Nephron progenitor cell (in vitro differentiated cells): ENCODE measurements at places on chromosomes 13 and 19.

DNA sequence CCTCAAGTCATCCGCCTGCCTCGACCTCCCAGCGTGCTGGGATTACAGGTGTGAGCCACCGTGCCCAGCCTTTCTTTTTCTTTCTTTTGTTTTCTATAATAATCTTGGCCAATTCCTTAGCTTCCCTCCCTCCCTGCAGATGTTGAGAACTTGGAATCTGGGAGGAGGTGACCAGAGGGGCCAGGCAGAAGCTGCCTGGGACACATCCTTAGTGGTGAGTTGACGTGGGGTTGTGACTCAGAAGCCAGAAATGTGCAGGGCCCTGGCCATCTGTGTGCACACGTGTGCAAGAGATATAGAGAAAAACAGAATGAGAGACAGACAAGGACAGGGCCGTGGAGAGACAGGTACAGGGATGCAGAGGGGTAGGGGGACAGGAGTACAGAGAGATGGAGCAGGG is 154.3 kb downstream of the SIPA1L3 start:
- no peak for DNase-seq
- no peak overlapping the region for H3K4me3 ChIP-seq
- no peak overlapping the region for H3K27ac ChIP-seq
- H3K4me1 ChIP-seq: peaks cover 56% of the 10 kb centered on the region
- H3K27me3 ChIP-seq: peaks cover 4% of the 10 kb centered on the region

DNA sequence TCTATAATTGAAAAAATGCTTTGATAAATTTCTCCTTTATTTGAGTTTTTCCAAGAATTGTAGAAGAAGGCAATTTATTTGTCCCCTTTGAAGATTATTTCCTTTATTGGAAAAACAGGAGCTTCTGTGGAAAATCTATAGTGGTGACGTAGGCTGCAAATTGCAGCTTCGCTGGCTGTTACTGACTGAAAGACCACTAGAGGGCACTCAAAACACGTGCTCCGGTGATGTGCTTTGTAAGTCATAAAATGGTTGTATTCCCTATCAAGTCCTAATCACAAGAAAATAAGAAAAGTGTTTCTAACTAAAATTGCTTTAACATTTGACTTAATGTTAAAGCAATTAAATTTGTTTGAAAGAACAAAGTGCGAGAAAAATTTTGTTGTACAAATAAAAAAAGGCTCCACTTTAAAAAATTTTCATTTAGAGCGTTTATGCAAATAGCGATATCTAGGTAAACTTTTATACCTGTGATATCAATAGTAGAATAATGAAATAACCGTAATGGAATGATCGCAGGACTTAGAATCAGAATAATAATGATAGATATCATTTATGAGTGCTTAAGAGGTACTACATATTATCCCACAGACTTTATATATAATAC is 638.2 kb upstream of the SPRY2 start:
- H3K27me3 ChIP-seq: no peaks in the 10 kb centered on the region
- DNase-seq: peak; percentile 39
- no peak overlapping the region for H3K4me3 ChIP-seq

- peaks cover 43% of the 10 kb centered on the region for H3K4me1 ChIP-seq
- H3K36me3 ChIP-seq: peaks cover 23% of the 10 kb centered on the region
- H3K27me3 ChIP-seq: peaks cover 3% of the 10 kb centered on the region
These were observed 5.2 kb downstream of the LHFPL6 start for GRCh38 chr13:39597838-39598237.

DNA sequence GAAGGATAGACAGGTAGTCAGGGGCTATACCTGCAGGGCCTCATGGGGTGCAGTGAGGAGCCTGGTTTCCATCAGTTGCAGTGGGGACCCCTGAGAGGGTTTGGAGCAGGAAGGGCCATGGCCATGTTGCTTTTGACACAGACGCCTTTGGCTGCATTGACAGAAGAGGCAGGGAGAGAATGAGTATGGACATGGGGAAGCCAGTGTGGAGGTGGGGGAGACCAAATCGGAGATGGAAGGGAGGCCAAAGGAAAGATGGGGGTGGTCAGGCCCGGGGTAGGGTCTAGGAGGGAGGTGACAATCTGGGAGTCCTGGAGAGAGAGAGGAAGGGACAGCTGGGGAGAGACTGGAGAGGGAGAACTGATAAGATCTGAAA is 1.3 kb downstream of the HSD11B1L start:
- peaks cover 6% of the 10 kb centered on the region for H3K27me3 ChIP-seq
- peaks cover 38% of the 10 kb centered on the region for H3K4me1 ChIP-seq
- no peak for DNase-seq
- peak overlapping the region; percentile 91 for H3K4me3 ChIP-seq

- peaks cover 45% of the 10 kb centered on the region for H3K4me1 ChIP-seq
- H3K27me3 ChIP-seq: no peaks in the 10 kb centered on the region
- no peak overlapping the region for H3K4me3 ChIP-seq
- peaks cover 14% of the 10 kb centered on the region for H3K36me3 ChIP-seq
- DNase-seq: no peak
These were observed 2.7 kb downstream of the SIPA1L3 start for GRCh38 chr19:37909661-37910199.

DNA sequence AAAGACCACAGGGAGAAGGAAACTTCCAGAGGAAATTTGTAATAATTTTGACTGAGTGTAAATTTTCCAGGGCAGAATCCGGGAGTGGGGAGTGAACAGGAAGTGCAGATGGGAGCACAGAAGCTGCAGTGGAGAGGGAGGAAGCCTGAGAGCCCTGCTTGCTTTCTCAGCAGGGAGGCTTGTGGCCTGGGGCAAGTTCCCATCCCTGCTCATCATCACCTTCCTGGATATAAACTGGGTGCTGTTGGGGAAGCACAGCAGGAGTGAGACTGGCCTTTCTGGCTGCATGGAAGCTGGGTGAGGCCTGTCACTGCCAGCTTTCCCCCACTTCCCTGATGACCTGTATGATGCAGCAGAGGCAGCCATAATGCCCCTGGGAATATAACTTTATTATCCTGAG is 532.9 kb downstream of the SLITRK6 start:
- no peak overlapping the region for H3K4me3 ChIP-seq
- H3K36me3 ChIP-seq: no peaks in the 10 kb centered on the region
- no peak overlapping the region for H3K27ac ChIP-seq

DNA sequence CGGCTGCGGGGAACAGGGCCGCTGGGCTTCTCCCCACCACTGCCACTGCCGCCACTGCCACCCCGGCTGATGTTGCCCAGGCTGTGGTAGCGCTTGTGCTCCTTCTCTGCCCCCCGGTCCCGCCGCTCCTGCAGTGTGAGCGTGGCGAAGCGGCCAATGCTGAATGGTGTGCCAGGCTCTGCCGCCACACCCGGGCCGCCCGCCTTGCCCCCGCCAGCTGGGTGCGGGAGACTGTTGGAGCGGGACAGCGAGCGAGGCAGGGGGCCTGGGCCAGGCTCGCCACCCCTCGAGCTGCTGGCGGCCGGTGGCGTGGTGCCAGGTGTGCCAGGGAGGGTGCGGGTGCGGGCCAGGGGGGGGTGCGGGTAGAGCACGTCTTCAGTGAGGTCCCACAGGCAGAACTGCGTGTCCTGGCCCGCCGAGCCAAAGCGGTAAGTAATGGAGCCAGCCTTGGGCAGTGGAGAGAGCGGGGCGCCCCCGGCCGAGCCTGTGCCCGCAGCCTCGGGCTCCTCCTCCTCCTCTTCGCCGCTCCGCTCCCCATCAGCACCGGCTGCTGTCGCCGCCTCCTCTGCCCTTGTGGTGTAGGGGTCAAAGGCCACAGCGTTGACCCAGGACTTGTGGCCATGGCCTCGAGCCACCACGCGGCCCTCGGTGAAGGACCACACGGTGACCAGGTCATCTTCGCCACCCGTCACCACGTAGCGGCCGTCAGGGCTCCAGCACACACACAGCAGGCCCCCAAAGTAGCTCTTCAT is 3.7 kb upstream of the DMPK start:
- H3K4me3 ChIP-seq: no peak overlapping the region
- DNase-seq: no peak
- no peaks in the 10 kb centered on the region for H3K27me3 ChIP-seq
- peaks cover 33% of the 10 kb centered on the region for H3K4me1 ChIP-seq
- H3K27ac ChIP-seq: no peak overlapping the region
- peaks cover 32% of the 10 kb centered on the region for H3K36me3 ChIP-seq

GRCh38 chr13:75411924-75412537 is 69.9 kb downstream of the TBC1D4 start:
- peaks cover 49% of the 10 kb centered on the region for H3K4me1 ChIP-seq
- H3K27ac ChIP-seq: peak overlapping the region; percentile 79
- H3K4me3 ChIP-seq: no peak overlapping the region
- H3K27me3 ChIP-seq: no peaks in the 10 kb centered on the region

DNA sequence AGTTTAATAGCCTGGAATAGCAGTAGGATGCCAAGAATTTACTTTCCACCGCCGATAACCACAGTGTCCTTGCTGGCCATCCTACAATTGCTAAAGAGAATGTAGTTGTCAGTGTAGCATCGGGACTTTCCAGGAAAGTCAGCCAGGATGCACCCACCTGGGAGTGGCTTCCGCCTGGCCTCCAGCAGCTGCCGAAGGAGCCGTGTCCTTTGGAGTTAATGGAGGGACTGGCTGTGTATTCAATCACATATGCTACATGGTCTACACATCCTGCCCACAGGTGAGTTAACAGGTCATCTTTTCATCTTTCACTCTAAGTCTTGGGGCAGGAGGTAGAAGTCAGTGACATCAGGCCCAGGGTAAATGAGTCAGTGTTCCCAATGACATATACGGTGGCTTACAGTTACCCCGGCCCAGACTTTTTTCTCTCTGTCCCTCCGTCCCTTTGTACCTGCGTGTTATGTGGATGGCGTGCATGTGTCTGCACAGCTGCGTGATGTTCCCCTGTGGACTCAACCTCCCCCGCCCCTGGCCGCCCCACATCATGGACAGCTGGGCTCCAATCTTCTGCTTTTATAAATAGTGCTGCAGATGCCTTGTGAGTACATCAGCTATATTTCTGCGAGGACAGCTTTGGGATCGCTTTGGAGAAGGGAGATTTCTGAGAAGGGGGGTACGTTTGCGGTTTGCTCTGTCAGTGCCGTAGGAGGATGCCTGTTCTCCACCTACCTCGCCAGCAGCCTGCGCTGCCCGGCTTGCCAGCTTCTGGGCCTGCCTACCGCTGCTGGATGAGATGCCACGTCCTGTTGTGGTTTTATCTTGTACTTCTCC is 63.1 kb downstream of the ATP11A start:
- peaks cover 37% of the 10 kb centered on the region for H3K4me1 ChIP-seq
- DNase-seq: no peak

- no peaks in the 10 kb centered on the region for H3K36me3 ChIP-seq
- DNase-seq: no peak
- peaks cover 3% of the 10 kb centered on the region for H3K27me3 ChIP-seq
These were observed 317.9 kb downstream of the SHISA2 start for GRCh38 chr13:25733696-25734435.

DNA sequence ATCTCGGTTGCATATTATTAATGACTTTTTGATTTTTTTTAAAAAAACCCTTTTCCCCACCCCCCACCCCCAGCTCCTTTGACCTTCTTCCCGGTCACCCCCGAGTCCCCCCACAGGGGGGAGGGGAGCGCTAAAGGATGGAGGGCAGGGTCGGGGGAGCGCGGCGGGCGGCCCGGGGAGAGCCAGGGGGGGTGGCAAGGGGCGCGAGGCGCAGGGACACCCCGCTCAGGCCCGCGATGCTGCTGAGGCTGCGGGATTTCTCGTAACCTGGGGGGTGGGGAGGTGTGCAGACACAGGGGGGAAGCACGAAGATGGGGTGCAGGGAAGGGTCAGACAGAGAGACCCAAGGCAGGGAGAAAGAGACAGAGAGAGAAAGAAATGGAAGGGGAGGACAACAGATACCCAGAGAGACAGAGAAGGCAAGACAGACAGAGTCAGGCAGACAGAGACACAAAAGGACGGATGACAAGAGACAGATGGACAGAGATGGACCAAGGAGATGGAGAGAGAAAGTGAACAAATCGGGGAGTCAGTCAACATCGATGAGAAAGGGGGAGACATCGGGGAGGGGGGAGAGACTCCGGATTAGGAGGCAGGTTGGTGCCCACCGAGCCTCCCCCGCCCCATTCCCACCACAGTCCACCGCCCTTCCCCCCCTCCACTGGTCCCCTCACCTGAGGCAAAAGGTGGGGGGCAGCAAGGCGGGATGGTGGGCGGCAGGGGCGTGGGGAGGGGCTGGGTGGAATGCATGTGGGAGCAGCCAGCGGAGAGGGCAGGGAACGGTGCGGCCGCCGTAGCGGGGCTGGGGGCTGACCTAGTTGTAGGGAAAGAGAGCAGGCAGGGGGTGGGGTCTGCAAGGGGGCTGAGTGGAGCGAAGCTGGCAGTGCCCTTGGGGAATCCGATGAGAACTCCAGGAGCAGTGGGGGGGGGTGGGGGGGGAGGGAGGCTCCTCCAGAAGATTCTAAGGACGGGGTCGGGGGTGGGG is 14.2 kb downstream of the KCNC3 start:
- H3K27me3 ChIP-seq: peaks cover 68% of the 10 kb centered on the region
- DNase-seq: peak; percentile 65
- no peaks in the 10 kb centered on the region for H3K36me3 ChIP-seq
- peak overlapping the region; percentile 86 for H3K4me3 ChIP-seq
- H3K27ac ChIP-seq: no peak overlapping the region

DNA sequence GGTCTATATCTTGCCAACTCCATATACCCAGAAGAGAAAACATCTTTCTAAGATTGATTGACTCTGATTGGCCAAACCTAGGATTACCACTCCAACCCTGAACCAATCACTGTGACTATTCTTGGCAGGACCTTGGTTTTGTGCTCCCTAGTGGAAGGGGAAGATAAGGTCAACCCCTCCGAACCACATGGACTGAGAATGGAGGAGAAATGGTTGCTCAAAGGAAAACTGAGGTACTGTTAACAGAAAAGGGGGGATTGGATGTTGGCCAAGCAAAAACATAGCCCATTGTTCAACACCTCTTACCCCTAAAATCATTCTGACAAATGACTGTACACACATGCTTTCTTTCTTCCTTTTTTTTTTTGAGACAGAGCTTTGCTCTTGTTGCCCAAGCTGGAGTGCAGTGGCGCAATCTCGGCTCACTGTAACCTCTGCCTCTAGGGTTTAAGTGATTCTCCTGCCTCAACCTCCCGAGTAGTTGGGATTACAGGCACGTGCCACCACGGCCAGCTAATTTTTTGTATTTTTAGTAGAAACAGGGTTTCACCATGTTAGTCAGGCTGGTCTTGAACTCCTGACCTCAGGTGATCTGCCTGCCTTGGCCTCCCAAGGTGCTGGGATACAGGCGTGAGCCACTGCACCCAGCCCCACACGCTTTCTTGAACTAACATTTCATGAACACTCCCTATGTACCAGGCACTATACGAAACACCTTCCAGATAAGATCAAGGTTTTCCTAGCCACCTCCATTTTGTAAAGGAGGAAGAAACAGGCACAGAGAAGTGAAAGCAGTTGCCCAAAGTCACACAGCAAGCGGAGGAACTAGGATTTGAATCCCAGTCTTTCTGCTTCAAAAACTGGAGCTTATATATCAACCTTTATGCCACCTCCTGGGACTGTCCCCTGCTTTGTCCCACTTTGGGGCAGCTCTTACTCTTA is 6.5 kb downstream of the MEIOSIN start:
- H3K4me1 ChIP-seq: peaks cover 10% of the 10 kb centered on the region
- no peak for DNase-seq
- H3K27me3 ChIP-seq: peaks cover 16% of the 10 kb centered on the region
- H3K4me3 ChIP-seq: no peak overlapping the region
- no peak overlapping the region for H3K27ac ChIP-seq

GRCh38 chr19:30762651-30763050 is 390.5 kb downstream of the ZNF536 start:
- no peak overlapping the region for H3K4me3 ChIP-seq
- peaks cover 9% of the 10 kb centered on the region for H3K27me3 ChIP-seq
- H3K4me1 ChIP-seq: no peaks in the 10 kb centered on the region
- no peak for DNase-seq
- H3K36me3 ChIP-seq: no peaks in the 10 kb centered on the region
- no peak overlapping the region for H3K27ac ChIP-seq

GRCh38 chr19:31955884-31956283 is 389.5 kb upstream of the ZNF507 start:
- DNase-seq: no peak
- H3K27me3 ChIP-seq: peaks cover 8% of the 10 kb centered on the region
- H3K27ac ChIP-seq: no peak overlapping the region
- peaks cover 5% of the 10 kb centered on the region for H3K36me3 ChIP-seq
- no peak overlapping the region for H3K4me3 ChIP-seq
